ENCODE measurements at places on chromosomes 11 and 22.

DNA sequence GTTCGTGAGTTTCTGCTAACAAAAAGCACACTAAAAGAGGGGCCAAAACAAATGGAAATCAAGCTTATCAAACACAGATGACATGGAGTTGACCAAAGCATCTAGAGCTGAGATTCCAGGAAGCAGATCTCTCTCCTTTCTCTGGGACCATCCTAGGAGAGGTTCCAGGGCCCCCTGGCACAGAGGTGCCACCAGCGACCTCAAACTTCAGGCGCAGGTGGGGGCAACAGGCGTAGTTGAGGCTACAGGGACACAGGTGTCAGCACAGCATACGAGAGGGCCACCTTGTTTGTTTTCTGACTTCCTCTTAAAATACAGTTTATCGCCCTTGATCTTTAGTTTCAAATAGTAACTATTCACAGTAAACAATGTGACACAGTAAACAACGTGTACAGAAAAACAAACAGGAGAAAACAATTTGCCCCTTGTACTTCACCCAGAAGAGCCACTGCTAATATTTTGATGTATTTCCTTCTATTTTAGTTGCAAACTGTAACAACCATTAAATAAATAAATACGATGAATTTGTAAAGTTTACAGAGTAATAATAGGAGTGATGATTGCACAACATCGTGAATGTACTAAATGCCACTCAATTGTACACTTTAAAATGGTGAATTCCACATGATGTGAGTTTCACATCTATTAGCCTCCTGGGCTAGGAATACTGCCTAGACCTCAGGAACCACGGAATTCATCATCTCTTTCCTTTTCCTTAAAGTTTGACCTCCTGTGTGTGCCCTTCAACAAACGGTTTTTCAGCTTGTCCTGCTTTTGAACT is 52.2 kb downstream of the IGLL5 start:
- no peak for DNase-seq

- no peak for DNase-seq
Measured at GRCh38 chr22:37569921-37570660, 9.8 kb downstream of the LGALS2 start.

DNA sequence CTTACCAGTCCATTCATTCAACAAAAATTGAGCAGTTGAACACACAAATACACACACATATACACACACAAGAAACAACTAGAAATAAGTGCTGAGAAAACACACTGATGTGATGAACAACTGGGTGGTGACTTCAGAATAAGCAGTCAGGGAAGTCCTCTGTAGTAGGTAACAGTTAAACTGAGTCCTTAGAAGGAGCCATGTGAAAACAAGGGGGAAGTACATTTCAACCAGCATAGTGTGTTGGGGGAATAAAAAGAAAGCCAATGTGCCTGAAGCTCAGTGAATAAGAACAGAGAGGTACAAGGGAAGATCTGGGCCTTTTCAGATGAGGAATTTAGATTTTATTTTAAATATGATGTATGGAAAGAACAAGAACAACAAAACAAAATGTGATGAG is 6.8 kb upstream of the TMEM123 start:
- DNase-seq, result no peak

DNA sequence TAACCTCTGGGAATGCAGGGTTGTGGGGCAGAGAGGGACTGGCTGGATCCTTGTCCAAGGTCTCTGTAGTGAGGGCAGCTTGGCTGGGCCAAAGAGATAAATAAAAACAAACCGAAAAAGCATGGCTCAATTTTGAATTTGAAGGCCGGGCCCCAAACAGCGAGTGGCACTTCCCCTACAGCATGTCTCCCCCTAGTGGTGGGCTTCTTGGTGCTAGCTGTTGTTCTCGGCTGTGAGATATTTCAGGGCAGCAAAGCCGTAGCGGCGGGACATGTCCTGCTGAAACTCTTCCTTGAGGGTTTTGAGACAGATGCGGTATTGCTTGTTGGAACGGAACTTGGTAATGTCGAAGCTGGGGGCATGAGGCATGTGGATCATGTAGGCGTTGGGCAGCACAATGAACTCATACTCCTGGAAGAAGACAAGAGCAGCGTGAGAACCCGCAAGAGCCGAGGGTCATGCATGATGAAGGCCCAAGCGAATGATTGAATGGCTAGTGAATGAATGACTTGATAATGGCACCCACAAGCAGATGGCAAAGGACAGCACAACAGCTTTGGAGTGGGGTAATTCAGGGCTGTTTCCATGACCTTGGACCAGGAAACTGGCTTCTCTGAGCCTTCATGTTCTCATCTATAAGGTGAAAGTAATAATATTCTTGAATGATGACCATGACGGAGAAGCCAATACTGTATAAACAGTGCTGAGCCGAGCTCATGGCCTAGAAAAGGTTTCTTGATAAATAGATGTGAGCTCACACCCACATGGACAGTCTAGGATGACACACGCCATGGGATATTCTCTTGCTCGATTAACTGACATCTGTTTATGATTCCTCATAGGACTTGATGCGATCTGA is 216.3 kb upstream of the SYN3 start:
- DNase-seq, result no peak

DNA sequence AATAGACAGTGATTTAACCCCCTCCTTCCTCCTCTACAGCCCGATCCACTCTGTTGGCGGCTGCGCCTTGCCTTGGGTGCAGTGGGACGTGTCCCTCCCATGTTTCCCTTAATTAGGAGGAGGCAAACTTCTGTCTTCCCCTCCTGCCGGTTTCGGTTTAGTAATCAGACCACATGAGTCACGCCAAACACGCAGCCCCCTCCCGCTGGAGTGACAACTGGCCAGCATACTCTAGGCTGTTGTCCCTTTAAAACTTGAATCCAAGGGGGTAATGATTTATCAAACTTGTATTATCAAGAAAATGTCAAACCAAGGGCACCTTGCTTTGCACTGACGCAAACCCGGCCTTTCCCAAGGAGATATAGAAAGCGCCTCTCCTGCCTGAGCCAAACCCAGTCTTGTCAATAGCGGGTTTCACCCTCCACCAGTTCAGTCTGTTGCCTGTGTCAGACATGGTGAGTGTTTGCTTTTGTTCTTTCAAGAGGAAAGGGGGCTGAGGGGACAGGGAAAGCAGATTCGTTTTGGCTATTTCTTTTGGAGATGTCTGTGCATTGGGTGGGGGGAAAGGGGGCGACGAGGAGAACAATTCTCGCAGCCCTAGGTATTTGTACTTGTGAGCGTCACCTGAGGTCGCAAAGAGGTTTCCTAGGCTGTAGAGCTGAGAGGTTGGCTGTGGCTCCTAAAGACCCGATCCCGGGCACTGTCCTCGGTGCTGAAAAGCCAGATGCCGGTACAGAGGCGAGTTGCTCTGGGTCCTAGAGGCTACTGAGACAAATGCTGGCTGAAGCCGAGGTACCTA is at the start of gene SLC6A5:
Gene SLC6A5 (plus strand): TSS at position 388 of the 799 bp plus-strand sequence. CDS start 65 bp downstream, at position 453.
- peak; percentile 5 for DNase-seq

DNA sequence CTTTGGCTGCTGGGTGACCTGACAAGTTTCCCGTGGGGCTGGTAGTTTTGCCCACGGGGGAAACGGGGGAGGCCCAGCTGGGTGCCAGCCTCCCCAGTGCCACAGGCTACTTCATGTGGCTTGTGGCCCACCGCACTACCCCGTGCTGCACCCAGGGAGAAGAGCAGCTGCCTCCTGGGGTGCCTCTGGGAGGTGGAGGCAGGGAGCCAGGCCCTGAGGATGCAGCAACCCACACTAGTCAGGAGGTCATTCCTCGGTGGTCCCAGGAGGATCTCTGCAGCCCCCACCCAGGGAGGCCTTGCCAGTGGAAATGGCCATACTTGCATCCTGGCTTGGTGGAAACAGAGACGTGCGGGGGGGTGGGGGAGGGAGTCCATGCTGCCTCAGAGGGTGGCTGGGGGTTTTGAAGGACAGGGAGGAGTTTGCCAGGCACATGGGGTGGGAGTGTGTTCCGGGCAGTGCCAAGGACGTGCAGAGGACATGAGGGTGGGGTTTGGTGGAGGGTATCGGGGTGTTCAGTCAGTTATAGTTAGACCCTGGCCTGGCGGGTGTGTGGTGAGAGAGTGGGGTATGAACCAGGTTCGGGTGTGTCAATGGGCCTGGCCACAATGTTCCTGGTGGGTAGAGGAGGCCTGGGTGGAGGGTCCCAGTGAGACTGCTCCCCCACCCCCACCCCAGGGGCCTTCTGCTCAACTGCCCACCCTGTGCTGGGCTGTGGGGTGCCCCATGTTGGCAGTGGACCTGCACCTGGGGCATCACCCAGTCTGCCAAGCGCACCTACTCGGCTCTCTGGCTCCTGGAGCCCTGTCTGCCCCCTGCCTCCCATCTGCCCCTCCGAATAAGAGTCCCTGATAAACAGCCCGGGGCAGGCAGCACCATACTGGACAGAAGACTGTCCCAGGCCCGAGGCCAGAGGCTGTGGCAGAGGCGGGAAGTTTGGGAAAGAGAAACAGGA is 3.8 kb downstream of the PIM3 start:
- DNase-seq, result no peak

Measured in stimulated activated CD4-positive, alpha-beta T cell treated with anti-CD3 and anti-CD28 coated beads, Interleukin-1b, Interleukin-23, amount 100 ng/mL, for 24 hours (primary cell).